AG09309 (cell line): ENCODE measurements at places on chromosomes 16 and 17.

GRCh38 chr17:45307290-45308015, 9.4 kb downstream of the MAP3K14 start:
- DNase-seq = no peak

GRCh38 chr17:35795007-35795870, at the start of gene MMP28:
MMP28 (minus strand) TSS chr17:35795641; CDS start chr17:35795377, 264 bp downstream.
- DNase-seq = no peak

DNA sequence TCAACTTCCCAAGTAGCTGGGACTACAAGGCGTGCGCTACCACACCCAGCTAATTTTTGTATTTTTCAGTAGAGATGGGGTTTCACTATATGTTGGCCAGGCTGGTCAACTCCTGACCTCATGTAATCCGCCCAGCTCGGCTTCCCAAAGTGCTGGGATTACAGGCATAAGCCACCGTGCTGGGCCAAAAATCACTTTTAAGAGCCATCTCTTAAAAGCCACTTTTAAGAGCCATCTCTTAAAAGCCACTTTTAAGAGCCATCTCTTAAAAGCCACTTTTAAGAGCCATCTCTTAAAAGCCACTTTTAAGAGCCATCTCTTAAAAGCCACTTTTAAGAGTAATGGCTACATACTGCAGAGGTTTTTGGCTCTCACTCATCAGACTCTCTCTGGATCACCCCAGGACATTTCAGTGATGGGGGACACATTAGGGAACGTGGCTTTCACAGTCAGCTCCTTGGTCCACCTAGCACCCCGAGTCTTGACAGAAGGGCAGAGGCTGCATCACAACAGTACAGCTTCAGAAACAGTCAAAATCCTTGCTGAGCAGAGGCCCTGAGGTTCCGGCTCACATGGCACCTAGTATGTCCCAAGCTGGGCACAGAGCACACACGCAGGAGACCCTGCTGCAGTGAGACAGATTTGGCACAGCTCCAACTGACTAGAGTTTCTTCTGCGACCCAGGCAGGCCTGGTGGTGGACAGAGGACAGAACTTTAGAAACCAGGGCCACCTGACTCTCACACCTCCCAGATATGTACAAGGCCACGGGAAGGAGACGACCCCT, 23.6 kb downstream of the RANBP10 start:
- no peak for DNase-seq

- DNase-seq = no peak
Observed at GRCh38 chr17:35046245-35046644, 17.3 kb downstream of the RFFL start.

GRCh38 chr17:28416703-28417311, 10.8 kb upstream of the SLC46A1 start:
- DNase-seq = peak; percentile 23

DNA sequence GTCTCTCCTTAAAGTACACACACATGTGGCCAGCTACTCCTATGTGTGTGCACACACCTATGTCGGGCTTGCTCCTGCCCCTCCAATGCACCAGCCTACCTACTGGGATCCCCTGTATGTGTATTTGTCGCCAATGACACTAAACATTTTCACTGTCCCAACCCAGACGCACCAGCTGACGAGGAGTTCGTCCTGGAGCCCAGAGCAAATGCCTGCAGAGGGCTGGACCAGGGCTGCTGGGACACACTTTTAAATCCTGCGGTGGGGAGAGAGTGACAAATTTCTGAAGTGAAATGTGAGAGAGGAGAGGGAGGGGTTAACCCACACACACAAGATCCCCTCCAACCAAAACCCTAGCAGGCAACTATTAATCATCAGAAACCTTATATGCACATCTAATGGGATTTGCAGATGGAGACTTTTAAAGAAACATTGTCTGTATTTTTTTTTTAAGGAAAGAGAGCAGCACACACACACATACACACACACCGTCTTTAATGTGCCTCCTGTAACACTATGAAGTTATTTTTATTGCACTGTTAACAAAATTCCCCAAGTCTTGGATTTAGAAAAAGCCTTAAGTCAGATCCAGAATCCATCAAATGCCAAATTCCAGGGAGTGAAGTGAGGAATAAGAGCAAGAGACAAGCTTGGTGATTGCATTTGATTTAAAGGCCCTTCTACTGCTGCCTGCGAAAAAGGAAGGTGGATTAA, at the start of gene MEOX1:
Gene MEOX1, minus strand, starts transcription at position 224 of the 714 bp plus-strand sequence. CDS start 388 bp downstream, outside the sequence.
- peak; percentile 29 for DNase-seq

DNA sequence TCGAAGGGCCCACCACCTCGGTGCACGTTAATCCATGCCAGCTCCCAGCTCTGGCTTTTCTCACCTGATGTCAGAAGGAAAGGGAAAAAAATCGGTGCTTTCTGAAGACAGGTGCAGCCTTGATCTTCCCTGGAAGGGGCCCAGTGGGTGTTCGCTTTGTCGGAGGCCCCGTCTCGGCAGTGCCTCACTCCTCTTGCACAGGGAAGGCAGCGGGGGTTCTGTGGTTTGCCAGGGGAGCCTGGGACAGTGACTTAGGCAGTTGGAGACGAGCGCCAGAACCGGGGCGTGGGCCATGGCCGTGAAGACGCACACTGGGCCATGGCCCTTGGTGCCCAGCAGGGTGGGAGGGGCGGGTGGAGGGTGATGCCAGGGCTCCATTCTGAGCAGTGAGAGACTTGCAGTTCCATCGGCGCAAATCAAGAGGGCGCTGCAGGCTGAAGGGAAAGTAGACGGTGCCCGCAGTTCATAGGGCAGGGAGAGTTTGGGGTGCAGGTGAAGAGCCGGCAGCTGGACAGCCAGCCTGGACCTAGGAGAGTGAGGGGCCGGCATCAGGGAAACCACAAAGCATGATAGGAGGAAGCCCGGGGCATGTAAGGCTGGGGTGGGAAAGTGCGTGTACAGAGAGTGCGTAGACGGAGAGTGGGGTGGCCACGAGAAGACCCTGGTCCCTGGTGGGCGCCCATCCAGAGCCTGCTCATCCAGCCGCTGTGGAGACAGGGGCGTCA, 101.3 kb upstream of the CHMP6 start:
- DNase-seq = no peak

- peak; percentile 16 for DNase-seq
Observed at GRCh38 chr16:72066747-72067146, 3.7 kb downstream of the HPR start.

- no peak for DNase-seq
Observed at GRCh38 chr17:40472733-40473452, 28.5 kb downstream of the TNS4 start.
